AG04449 (cell line): ENCODE measurements at places on chromosomes 2 and 18.
A peak's percentile ranks its signal among the peaks of the same experiment; 100 is the strongest.

DNA sequence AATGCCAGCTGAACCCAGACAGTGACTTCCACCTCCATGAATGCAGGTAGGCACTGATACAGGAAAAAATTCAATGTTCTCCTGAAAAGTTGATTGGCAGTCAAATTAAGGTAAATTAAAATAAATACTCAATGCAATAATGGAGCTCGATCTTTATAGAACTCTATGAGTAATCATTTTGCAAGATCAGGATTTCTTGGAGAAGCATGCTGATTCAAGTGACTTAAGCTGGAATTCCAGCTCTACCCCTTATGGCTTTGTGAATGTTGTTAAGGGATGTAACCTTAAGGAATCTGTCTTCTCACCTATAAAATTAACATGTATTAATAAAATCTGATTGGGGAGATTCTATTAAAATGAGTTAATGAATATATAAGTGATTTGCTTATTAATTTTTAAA, 145.1 kb downstream of the QPCT start:
- no peak for DNase-seq

GRCh38 chr2:115481842-115482241, 1039.4 kb downstream of the DPP10 start:
- DNase-seq: no peak

- DNase-seq: peak; percentile 81
Measured at GRCh38 chr2:65320042-65320725, 92.6 kb downstream of the ACTR2 start.

DNA sequence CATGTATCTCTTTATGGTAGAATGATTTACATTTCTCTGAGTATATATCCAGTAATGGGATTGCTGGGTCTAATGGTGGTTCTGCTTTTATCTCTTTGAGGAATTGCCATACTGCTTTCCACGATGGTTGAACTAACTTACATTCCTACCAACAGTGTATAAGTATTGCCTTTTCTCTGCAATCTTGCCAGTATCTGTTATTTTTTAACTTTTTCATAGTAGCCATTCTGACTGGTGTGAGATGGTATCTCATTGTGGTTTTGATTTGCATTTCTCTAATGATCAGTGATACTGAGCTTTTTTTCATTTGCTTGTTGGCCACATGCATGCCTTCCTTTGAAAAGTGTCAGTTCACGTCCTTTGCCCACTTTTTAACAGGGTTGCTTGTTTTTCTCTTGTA, 55.1 kb downstream of the CYTIP start:
- no peak for DNase-seq

GRCh38 chr2:101106453-101107181, 44.6 kb downstream of the TBC1D8 start:
- no peak for DNase-seq

GRCh38 chr2:17791121-17791816, 25.0 kb upstream of the MSGN1 start:
- peak; percentile 59 for DNase-seq

GRCh38 chr2:221153226-221153625, 418.9 kb downstream of the EPHA4 start:
- no peak for DNase-seq

GRCh38 chr2:45466053-45466452, 145.0 kb downstream of the SRBD1 start:
- DNase-seq: no peak

DNA sequence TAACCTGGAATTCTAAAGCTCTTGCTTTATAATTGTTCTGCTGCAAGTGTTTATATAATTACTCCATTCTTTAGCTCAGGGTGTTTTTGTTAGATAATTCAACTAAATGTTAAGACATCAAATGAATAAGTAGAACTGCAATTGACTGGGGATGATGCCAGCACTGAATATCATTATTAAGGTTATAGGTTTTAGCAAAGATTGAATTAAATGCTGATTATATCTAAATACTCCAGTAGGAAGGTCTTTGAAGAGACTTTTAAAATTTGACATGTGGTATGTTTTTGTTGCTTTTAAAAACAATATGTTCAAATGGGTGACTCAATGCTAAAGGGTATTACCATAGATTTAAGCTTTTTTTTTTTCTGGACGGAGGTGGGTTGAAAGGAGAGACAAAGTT, 170.1 kb upstream of the THUMPD2 start:
- no peak for DNase-seq

DNA sequence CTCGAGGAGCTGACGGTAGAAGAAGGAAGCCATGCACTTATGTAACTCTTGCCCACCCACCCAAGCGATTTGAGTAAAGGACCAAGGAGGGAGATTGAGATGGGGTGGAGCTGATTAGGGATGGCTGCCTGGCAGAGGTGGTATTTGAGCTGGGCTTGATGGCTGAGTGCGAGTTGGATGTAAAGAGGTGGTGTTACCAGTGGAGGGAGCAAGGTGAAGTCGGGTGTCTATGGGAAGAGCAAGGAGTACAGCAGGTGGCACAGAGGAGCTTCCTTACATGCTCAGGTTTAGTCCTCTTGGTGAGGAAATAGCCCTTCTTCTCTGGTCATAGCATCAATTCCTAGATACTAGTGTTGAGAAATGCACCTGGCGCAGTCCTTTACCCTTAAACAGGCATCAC, 294.2 kb upstream of the SKOR2 start:
- DNase-seq: no peak

- peak; percentile 56 for DNase-seq
Measured at GRCh38 chr18:41761333-41762018, 193.6 kb upstream of the PIK3C3 start.

DNA sequence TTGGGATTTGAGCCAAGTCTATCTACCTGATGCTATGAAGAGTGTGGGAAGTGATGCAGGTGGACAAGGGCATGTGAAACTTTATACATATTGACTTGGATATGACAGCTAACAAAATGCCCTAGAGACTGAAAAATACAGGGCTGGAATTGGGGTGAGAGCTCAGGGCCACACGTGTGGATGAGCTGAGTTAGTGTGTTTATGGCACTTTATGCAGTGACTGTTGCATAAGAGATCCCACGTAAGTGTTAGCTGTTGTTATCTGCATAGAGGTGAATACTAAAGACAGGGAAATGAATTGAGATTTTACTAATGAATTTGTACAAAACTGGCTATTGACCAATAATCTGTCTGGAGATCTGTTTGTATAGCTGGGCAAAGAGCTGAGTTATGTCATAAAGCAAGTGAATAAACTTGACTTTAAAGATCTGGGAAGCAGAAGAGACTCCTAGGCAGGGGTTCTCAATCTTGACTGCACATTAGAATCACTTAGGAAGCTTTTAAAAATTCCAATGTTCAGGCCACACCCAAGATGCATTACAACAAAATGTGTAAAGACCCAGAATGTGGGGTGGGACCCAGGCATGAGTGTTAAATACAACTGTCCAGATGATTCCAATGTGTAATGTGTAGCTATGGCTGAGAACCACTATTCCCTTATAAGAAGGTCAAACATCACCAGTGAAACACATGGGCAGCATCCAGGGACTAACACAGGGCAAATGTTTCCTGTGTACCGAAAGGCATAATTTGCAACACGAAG, 74.2 kb upstream of the STK17B start:
- DNase-seq: no peak

- DNase-seq: no peak
Measured at GRCh38 chr2:233482616-233483015, 84.0 kb downstream of the USP40 start.

DNA sequence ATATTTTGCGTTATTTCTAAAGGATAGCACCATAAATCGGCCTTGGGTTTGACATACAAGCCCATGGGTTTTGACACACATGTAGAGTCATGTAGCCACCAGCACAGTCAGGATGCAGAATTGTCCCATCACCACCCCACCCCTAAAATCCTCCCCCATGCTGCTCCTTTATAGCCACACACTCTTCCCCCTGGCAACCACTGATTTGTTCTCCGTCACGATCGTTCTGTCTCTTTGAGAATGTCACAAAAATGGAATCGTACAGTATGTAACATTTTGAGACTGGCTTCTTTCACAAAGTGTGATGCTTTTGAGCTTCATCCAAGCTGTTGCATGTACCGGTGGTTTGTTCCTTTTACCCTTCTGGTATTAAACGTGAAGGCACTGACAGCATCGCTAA, 39.1 kb downstream of the CRACDL start:
- DNase-seq: no peak

- DNase-seq: no peak
Measured at GRCh38 chr18:9596226-9596625, 18.1 kb downstream of the PPP4R1 start.

GRCh38 chr2:181902625-181903024, 11.1 kb downstream of the ITPRID2 start:
- no peak for DNase-seq

- no peak for DNase-seq
Measured at GRCh38 chr2:228802181-228803071, 468.7 kb downstream of the PID1 start.

- no peak for DNase-seq
Measured at GRCh38 chr2:44310287-44310686, 35.0 kb downstream of the SLC3A1 start.
